ENCODE measurements at places on chromosomes 2 and 18. TPM values are rescaled to one million over a fixed set of nuclear protein-coding genes. Genes with fewer than 3 reads are reported as not detected.
A peak's percentile ranks its signal among the peaks of the same experiment; 100 is the strongest.

SUMO1 gene
- 114 TPM for total RNA-seq

REG1B gene
- not detected for total RNA-seq

FAM124B gene
- not detected for total RNA-seq

- DNase-seq: no peak
These were observed 160.6 kb upstream of the RMP24 start for GRCh38 chr18:35811896-35812295.

DNA sequence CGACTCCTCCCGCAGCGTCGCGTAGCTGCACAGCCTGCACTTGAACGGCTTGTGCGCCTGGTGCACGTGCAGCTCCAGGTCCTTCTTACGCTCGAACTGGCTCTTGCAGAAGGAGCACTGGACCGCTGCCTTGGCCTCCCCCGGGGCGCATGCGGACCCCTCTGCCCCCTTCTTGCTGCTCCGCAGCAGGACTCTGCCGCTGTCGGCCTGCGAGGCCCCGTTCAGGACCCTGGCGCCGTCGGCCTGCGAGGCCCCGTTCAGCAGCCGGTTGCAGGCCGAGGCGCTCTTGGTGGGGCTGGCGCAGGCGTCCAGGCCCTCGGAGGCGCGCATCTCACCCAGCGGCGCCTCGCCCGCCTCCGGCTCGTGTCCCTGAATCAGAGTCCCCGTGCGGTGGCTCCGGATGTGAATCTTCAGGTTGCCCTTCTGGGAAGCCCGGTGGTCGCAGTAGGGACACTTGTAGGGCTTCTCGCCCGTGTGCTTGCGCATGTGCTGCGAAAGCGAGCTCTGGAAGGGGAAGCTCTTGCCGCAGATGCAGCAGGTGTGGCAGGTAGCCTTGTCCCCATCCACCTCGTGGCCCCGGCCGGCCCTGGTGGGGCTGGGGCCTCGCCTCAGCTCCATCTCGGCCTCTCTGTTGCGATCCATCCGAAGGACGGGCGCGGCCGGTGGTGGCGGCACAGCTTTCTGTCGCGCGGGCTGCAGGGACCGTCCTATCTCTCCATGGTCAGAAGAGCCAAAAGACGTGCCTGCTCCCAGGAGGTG is 52.5 kb downstream of the ZNF516 start:
- DNase-seq: no peak

DNA sequence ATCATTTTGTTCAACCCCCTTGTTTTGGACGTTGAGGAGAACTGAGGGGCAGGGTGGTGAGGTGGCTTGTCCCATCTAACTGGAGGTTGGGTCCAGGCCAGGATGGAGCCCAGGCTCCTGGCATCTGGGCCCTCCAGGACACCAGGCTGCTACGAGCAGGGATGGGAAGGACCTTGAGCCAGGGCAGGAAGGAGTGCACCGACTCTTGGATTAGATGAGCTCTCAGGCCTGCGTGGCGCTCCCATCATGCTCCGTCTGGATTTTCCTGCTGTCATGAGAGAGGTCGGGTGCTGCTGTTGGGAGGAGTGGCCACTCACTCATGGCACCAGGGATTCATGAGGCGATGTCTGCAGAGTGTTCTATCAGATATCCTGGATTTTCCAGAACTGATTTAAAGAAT is 18.3 kb upstream of the ALLC start:
- no peak for DNase-seq

- no peak for DNase-seq
These were observed 247.6 kb downstream of the RPRM start for GRCh38 chr2:153230977-153231376.

DNA sequence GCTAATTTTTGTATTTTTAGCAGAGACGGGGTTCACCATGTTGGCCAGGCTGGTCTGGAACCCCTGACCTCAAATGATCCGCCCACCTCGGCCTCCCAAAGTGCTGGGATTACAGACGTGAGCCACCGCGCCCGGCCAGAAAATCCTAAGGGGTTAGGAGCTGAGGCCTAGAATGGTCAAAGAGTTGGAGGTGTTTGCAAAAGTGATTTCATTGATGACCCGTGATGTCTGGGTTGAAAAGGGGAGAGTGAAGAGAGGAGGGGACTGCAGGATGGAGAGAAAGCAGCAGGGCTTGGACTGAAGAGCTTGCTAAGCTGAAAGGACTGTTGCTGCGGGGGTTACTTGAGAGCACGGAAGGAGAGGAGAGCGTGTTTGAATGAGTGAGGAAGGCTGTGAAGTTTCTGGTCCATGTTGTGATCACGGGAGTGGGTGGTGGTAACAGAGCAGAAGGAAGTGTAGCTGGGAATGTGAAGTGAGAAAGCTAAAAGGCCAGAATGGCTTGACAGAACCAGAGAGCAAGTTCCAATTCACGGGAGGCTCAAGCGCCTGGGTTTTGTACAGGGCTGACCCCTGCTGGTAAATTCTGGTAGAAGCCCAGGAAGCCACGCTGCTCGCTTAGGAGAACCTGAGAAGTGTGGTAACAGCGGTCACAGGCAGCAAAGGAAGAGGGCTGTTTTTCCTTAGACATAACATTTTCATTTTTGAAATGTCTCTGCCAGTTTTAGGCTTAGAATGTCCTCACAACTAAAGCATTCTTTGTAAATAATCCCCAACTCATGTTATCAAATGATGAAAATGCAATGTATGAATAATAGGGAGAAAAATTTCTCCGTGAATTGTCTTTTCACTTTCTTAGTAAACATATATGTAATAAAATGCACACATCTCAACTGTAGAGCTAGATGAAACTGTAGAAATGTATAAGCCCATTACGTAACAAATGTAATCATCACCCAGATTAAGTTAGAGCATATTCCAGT is 40.5 kb upstream of the ACTR2 start:
- DNase-seq: peak; percentile 75

DNA sequence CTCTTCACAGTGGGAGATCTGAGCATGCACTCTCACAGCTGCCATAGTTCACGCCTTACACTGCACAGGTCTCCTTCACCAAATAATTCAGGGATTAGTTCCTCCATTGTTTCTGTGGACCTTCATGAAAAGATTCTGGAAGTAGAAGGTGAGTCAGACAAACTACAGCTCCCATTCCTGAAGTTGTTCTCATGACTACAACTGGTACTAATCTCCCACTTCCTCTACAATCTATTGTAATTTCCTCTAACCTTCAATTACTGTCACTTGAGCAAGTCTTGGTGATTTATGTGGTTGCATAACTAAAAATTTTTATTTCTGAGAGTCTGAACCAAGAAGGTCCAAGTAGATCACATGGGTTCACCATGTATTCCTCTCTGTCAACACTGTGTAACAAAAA is 128.7 kb downstream of the XIRP2 start:
- no peak for DNase-seq

GRCh38 chr18:40006634-40007033 is 1948.4 kb upstream of the PIK3C3 start:
- DNase-seq: no peak

- no peak for DNase-seq
These were observed 178.0 kb downstream of the PDE11A start for GRCh38 chr2:177894546-177894945.

GRCh38 chr18:1573732-1574131 is 669.1 kb downstream of the ADCYAP1 start:
- DNase-seq: no peak
